Fibroblast of the aortic adventitia (primary cell): ENCODE measurements at places on chromosomes 7 and 10.

DNA sequence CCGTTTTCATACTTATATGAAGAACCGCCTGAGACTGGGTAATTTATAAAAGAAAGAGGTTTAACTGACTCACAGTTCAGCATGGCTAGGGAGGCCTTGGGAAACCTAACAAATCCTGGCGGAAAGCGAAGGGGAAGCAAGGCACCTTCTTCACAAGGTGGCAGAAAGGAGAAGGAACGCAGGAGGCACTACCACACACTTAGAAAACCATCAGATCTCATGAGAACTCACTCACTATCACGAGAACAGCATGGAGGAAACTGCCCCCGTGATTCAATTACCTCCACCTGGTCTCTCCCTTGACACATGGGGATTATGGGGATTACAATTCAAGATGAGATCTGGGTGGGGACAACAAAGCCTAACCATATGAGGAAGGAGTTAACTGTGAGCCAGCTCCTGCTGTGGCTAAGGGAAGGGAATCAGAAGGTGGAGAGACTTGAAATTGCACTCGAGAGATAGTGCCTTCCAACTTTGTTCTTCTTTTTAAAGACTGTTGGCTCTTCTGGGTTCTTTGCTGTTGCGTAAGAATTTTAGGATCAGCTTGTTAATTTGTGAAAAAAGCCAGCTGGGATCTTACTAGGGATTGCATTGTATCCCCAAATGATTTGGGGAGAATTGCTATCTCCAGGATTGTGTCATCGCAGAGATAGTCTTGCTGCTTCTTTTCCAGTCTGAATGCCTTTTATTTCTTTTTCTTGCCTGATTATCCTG lies 21.0 kb downstream of the OPTN start:
- peak; percentile 70 for DNase-seq

DNA sequence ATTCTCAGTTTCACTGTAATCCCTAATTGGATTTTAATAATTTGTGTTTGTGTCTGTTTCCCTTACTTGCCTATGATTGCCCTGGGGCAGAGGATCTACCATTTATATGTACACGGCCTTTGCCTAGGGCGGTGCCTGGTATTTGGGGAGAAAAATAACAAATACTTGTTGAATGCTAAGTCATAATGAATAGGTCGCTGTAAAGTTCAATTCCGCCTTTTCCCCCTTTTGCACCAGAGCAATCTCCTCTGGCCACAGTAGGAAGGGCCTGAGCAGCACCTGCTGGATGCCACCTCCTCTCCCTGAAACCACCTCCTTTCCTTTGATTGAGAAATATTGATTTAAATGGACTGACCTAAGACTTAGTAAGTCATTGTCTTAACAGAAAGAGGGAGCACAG lies 70.2 kb downstream of the RHOBTB1 start:
- no peak for DNase-seq

DNA sequence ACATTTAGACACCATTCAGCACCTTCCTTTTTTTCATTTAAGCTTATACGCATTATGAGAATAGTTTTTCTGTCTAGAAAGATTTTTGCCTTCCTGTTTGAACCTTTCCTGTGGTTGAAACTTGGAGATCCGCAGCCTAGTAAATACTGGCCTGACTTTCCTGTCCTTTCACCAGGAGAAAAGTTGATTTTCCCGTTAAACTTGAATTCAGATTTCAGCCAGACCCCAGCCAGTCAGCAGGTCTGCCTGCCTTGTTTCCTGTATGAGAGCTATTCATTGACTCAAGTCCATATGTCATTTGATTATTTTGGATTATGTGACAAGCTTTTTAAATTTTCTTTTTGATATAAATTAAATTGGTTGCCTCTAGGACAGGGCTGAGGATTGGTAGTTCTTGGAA lies 71.5 kb downstream of the EVX1 start:
- DNase-seq: no peak

DNA sequence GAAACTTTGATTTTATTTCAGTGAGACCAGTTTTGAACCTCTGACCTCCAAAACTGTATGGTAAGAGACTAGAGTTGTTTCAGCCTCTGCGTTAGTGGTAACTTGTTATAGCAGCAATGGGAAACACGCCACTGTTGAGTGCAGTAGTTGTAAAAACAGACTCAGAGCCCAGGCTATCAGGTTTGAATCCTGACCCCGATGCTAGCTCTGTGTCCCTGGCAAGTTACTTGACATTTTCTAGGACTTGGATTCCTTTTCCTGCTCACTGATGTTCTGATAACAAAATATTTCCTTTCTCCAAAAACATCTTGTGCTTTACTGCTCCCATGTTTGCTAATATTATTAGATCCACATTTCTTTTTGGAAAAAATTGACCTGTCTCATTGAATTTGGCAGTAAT lies 131.0 kb downstream of the PLXDC2 start:
- DNase-seq: no peak

- DNase-seq: no peak
Observed at GRCh38 chr10:30357806-30358205, 8.7 kb upstream of the MTPAP start.

- DNase-seq: no peak
Observed at GRCh38 chr10:68171539-68172080, 60.3 kb downstream of the ATOH7 start.

- DNase-seq: peak; percentile 82
Observed at GRCh38 chr7:105759670-105760550, 116.5 kb downstream of the ATXN7L1 start.

DNA sequence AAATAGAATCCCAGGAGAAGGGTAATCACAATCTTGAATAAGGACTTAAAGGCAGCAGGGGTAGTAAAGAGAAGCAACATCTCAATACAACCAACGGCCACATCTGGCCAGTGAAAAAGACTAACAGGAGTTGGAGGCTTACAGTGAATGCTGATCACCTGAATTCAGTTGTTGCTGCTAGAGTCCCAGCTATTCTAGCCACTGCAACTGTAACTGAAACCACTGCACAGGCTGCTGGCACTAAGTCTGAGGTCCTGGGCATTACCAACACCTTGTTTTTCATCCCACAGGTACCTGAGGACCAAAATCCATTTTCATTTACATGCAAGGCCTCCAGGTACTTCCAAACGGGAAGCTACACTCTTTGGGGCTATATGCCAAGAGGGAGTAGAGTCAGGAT lies 44.4 kb downstream of the TPK1 start:
- no peak for DNase-seq

DNA sequence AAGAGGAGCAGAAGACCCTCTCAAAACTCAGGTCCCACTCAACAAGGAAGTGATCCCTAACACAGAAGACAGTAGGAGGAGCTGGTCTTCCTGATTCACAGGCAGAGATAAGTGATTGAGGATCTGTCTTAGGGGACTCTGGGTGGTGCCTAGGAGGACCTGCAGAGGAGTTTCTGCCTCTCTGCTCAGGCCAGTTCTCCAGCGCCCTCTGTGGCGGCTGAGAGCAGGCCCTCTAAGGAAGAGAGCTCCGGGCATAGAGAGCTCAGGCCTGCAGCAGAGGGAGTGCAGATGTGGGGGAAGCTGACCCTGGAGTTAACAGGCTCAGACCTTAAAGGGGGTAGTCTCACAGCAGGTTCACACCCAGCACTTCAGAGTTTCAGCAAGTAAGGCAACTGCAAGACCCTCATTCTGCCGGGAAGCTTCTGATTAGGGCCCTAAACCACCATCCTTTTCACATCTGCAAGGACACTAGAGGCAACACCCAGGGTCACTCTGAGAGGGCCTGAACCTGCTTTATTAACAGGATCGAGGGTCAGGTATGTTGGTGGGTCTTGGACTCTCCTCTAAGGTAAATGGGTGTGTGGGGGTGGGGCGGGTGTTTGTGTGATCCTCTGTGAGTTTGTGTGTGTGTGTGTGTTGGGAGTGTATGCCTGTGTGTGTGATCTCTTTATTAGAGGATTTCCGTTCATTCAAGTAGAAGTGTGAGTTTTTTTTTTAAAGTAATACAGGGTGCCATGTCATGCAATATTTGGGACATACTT lies 57.6 kb upstream of the TARP start:
- DNase-seq: no peak

DNA sequence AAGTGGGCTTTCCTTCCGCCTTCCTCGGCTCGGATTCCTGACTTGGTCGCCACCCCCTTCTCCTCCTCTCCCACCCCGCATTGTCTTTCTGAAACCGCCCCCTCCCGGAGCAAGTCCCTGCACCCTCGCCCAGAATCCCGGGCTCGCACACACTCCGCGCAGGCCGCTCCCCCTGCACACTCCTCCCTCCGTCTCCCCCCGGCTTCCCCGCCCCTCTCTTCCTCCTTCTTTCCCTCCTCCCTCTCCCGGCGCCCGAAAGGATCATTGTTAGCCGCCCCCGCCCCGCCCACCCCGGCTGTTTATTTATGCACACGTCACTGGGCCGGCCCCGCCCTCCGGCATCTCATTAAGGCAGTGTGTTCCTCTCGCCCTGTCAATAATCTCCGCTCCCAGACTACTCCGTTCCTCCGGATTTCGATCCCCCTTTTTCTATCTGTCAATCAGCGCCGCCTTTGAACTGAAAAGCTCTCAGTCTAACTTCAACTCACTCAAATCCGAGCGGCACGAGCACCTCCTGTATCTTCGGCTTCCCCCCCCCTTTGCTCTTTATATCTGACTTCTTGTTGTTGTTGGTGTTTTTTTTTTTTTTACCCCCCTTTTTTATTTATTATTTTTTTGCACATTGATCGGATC lies at the start of gene TCF7L2:
TCF7L2 (plus strand) TSS at position 373 of the 633 bp plus-strand sequence. CDS start 510 bp downstream, outside the sequence.
- peak; percentile 96 for DNase-seq

DNA sequence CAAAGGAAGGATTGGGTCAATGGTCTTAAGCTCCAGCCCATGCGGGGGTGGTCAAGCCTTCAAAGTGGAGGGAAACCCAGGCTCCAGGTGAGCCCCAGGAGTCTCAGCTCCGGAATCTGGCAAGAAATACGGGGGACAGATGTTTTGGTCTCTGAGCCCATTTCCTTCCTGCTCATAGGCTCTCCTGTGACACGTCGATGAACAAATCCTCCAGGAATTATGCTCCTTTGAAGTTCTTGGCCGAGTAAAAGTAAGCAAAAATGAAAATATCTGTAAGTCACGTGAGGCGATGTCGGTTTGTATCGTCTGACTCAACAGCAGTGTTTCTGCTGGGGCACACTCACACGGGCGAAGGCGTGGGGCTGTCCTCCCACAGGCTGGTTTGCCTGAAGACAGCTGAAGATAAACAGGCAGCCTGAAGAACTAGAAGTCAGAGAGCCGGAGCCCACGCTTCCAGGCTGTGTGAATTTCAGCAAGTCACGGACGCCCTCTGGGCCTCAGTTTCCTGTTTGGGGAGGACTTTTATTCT lies 52.6 kb upstream of the SMNDC1 start:
- peak; percentile 97 for DNase-seq

DNA sequence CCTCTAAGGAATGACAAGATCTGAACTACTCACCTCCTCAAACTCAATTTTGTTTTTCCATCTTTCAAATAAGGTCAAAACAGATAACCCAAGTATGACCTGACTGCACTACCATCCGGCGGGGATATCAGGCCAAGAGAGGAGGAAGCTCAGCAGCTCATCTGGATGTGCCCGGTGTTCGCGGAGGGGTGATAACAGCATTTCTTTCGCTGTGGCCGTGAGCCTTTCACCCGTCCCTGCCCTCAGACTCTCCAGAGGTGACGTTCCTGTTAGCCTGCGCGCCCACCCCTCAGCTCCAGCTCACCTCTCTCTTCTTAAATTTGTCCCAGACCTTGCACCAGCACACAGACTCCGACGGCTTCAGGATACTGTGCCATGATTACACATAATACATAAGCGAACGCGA lies 526 bp downstream of the ZNF248 start:
- peak; percentile 22 for DNase-seq

GRCh38 chr10:129387258-129387525 lies 79.8 kb upstream of the MGMT start:
- no peak for DNase-seq

DNA sequence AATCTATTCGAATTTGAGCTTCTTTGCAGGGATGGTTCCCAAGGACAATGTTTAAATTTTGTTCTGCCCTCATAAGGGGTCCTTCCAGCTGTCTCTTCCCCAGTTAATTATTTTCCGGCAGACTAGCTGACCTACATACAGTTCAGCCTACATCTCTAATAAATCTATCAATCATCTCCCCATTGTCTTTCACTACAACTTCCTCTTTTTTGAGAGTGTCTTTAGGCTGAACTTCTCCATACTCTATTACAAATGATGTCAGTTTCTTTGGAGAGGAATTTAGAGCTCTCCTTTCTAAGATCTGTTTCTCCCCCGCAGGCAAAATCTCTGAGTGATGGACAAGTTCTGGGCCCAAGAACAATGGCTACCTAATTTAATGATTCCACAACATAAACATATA lies 122.2 kb downstream of the PCLO start:
- DNase-seq: no peak

DNA sequence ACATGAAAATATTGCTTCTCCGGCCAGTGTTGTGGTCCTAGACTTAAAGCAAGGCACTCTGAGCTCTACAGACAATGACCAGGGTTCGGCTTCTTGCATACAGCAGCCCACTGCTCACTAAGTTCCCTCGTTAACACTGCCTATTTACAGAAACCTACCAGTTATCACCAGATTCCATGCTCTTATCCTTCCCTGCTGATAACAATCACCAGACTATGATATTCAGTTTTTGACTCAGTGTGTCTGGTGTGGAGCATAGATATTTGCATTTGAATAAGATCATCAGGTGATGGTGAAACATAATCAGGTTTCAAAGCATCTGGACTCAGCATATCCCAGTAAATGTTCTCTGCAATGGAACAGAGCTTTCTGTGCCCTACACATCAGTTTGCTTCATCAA lies 182.3 kb downstream of the SNX13 start:
- DNase-seq: no peak

DNA sequence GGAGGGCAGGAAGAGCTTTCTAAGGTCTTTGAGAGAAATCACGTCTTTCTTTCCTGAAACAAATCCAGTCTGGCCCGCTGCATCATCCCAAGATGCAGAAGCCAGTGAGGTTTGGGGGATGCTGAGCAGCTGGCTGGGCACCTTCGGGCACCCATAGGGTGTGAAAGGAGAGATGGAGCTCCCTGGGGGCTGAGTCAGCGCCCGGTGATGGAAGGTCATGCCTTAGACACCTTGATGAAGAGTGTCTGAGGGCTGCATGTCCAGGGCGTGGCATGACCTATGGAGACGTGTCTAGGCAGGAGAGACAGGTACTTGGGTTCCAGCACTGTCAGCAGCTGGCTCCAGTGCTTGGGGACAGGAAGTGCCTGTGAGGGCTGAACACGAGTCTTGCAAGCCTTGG lies 88.3 kb downstream of the GOLGA7B start:
- no peak for DNase-seq

GRCh38 chr7:102061981-102062390 lies 224.7 kb upstream of the SH2B2 start:
- no peak for DNase-seq

DNA sequence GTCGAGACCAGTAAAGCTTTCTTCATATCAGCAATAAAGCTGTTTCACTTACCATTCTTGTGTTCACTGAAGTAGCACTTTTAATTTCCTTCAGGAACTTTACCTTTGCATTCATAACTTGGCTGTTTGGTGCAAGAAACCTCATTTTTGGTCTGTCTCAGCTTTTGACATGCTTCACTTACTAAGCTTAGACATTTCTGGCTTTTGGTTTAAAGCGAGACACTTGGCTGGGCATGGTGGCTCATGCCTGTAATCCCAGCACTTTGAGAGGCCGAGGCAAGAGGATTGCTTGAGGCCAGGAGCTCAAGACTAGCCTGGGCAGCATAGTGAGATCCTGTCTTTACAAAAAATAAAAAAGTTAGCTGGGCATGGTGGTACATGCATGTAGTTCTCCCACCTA lies 15.8 kb downstream of the PLEKHA1 start:
- DNase-seq: no peak
